ENCODE measurements at places on chromosomes 2 and 18.

DNA sequence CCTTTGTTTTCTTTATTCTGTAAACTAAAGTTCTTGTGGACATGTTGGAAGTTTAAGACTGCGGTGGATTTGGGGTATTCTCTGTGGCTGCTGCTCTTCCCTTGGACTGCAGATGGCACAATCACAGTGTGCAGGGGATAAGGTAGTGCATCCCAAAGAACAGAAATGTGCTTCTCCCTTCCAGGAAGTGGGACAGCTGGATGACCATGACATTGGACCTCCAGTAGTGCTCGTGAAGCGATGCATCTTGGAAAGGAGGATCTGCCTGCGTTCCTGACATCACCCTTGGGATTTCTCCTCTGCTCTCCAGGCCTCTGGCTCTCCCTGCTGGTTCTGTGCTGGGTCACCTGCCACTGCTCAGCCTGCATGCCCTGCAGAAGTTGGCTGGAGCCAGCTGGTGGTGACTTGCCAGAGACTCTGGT lies 109.9 kb downstream of the SLC4A3 start:
- DNase-seq: no peak

DNA sequence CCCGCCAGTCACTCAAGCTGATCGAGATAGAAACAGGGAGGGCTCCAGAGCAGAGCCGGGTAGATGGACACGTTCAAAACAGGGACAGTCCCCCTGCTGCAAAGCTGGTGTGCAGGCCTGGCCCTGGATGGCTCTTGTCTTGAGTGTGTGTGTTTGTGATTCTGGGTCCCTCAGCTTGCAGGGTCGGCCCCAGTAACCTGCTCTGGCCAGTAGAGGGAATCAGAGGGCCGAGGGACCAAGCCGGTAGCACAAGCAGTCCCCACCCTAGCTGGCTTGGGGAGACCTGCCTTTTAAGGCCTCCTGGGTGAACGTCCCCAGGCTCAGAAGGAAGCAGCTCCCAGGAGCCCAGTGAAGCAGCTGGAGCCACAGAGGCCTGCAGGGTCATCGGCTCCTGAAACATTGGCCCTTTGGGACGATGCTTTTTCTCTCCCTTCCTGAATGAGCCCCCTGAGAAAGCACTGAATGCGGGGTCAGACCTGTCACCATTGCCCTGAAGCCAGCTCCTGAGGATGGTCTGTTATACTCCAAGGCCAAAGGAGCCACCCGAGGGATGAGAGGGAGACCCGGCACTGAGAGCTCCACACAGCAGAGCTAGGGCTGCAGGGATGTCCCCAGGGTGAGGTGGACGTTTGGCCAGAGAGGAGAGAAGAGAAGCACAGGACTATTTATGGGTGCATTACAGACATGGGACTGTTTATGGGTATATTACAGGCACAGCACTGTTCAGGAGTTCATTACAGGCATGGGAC lies 15.4 kb upstream of the MLPH start:
- peak; percentile 24 for DNase-seq

DNA sequence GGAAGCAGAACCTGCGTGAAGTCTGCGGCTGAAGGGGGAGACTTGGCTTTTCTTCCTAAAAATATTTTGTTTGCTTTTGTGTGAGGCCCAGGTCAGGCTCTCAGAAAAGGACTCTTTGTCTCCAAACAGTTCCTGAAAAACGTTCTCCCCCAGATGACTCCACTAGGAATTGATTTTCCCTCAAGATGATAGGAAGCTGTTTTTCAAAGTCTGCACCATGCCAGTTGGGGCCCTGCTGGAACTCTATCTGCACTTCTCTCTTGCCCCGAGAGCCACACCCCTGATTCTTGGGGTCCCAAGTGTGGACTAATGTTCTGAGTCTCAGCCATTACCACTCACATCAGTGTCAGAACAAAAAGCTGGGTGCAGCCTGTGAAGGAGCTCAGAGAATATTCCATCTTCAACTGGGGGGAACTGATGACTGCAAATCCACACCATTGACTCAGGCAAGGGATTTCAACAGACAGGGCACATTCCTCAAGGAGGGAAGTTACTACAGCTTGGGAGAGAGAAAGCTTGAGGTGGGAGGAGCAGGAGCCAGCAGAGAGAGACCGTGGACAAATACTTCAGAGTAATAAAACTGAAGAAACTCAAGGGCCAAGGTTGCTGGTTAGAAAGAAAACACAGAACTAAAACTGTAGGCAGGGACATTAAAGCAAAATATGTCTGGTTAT lies 768.3 kb downstream of the RNF144A start:
- DNase-seq: no peak

DNA sequence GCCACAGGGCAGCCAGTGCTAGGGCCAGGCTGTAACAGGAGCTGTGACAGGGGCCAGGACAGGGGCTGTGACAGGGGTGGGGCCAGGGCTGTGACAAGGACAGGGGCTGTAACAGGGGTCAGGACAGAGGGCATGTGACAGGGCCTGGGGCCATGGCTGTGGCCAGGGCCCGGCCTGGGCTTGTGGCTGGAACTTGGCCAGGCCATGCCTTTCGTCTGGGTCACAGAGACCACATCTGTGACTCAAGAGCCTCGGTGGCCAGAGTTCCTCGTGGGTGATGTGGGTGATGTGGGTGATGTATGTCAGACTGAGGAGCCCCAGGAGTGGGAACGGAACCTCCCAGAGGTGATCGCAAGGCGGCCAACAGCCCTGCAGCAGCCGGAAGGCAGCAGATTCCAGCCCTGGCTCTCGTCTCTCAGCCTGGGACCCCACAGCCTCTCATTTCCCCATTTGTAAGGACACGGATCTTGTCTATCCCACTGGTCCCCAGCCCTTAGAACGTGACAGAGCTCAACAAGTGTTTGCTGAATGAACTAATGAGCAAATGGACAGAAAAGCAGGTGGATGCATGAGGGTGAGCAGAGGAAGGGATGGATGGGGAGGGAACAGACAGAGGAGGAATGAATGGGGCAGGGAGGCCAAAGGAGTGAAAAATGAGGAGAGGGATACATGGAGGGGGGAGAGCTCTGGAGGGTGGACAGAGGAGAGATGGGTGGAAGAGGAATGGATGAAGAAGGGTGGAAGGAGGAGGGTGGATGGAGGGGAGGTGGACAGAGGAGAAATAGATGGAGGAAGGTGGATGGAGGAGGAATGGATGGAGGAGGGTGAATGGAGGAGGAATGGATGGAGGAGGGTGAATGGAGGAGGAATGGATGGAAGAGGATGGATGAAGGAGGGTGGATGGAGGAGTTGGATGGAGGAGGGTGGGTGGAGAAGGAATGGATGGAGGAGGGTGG lies 17.3 kb downstream of the ESPNL start:
- DNase-seq: no peak

Measured in activated CD4-positive, alpha-beta T cell treated with anti-CD3 and anti-CD28 coated beads for 24 hours (primary cell).